Stimulated activated CD4-positive, alpha-beta T cell treated with anti-CD3 and anti-CD28 coated beads, Interleukin-1b, Interleukin-23, amount 100 ng/mL, for 24 hours (primary cell): ENCODE measurements at places on chromosomes 7 and 10.

DNA sequence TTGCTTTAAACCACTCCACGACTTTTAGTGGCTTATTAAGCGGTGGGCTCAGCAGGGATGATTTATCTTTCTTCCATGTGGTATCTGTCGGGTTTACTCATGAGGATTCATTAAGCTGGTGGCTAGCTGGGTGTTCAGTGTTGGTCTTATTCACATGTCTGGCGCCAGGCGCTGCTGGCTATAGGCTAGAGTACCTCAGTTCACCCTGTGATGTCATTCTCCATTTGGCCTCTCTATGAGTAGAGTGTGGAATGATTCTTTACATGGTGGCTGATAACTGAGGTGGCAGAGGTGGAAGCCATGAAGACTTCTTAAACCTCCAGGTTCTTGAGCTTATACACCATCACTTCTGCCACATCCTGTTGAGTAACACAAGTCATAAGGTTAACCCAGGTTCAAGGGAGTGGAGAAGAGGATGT lies 115.4 kb downstream of the MLLT10 start:
- DNase-seq, result no peak

DNA sequence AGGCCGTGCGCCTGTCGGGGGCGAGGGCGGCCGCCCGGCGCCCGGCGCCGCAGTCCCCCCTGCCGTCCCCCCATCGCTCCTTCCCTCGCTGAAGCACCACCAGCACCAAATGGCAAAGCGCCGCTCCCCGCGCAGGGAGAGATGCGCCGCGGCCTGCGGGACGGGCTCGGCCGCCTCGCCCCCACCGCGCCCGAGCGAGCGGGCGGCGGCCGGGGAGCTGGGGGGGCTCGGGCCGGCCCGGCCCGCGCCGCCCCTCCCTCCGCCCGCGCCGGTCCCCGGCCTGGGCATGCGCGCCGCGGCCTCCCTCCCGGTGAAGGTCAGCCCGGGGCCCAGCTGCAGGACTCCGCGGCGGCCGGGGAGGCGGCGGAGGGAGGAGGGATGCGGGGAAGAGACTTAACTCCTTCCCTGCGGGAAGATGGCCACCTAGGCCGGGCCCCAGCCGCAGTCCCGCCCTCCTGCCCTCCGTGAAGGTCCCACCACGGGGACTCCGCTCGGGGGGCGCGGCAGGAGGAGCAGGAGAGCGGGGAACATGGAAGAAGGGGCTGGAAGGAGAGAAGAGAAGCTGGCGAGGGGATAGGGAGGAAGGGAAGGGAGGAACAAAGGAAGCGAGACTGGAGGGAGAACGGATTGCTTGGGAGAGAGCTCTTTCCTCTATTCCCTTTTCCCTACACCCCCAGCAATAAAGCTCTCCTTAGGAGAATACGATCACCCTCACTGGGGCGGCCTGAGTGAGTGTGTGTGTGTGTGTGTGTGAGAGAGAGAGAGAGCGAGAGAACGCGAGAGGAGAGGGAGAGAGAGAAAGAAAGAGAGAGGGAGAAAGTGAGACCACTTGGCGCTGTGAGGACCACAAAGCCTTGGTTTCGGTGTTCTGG lies 3.4 kb upstream of the SMARCD3 start:
- no peak for DNase-seq

- no peak for DNase-seq
These were observed 24.6 kb downstream of the GRM3 start for GRCh38 chr7:86668315-86668714.

DNA sequence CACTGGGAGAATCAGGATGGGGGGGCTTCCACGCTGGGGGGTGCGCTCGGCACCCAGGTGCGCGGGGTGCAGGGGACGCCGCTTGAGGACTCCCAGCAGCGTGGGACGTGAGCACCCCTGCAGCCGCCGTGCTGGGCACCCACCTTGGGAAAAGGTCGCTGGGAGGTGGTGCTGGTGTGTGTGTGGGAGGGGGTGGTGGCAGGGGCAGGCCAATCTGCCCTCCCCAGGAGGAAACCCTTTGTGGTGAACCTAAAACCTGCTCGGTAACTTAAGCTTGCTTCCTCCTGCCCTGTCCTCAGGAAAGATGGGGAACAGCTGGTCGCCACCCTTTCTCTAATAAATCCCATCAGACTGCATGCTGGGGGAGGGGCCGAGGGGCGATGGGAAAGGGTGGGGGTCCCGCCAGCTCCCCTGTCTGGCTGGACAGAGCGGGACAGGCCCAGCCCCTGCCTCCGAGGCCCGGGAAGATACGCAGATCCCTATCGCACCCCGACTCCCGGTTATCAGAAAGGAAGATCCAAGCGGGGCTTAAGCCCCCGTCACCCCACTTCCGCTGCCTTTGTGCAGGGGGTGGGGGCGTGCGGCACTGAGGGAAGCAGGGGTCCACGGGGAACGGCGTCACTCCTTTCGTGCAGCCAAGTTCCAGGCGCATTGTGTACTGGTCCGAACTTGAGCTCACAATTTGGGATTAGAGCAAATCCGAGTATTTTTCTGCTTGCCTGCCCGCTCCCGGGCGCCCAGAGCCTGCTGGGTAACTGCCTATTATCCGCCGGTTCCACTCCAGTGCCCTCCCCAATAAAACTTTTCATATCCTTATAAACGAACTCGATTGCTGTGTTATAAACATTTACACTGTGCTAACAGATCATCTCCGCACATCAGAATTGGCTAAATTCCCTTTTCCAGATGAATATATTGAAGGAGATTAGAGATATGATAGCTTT lies 64.6 kb downstream of the UNCX start:
- no peak for DNase-seq

GRCh38 chr10:132149271-132149670 lies 37.5 kb upstream of the DPYSL4 start:
- DNase-seq, result no peak

DNA sequence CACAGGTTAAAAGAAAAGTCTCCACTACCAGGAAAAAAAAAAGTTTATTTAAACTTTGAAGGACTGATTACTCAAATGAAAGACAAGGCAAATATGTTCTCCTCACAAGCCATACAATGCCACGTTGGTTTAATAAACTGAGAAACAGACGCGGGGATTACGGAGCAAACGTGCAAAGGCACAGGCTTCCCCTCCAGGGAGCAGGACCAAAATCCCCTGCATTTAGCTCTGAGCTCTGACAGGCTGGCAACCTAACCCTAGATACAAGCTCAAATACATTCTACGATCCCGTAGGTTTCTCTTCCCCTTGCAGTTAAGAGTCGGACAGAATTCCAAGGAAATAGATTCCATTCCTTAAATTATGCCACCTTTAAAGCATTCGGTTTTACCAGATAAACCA lies 7.7 kb upstream of the GRB10 start:
- no peak for DNase-seq

GRCh38 chr7:24920451-24921361 lies 59.3 kb downstream of the OSBPL3 start:
- DNase-seq, result no peak

DNA sequence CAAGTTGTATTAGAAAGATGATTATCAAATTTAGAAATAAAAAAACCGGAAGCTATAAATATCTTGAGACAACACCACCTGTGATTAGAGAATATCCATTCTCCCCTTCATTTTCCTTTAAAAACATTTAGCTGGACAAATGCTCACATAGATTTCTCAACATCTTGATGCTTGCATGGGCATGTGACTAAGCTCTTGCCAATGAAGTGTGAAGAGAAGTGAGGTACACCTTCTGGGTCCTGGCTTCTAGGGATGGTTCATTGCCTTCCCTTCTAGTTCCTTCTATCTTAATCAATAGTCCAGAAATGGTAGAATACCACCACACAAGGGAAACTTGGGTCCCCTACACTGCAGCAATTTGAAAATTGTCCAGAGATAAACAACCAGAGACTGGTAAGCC lies 41.0 kb downstream of the WAPL start:
- no peak for DNase-seq

DNA sequence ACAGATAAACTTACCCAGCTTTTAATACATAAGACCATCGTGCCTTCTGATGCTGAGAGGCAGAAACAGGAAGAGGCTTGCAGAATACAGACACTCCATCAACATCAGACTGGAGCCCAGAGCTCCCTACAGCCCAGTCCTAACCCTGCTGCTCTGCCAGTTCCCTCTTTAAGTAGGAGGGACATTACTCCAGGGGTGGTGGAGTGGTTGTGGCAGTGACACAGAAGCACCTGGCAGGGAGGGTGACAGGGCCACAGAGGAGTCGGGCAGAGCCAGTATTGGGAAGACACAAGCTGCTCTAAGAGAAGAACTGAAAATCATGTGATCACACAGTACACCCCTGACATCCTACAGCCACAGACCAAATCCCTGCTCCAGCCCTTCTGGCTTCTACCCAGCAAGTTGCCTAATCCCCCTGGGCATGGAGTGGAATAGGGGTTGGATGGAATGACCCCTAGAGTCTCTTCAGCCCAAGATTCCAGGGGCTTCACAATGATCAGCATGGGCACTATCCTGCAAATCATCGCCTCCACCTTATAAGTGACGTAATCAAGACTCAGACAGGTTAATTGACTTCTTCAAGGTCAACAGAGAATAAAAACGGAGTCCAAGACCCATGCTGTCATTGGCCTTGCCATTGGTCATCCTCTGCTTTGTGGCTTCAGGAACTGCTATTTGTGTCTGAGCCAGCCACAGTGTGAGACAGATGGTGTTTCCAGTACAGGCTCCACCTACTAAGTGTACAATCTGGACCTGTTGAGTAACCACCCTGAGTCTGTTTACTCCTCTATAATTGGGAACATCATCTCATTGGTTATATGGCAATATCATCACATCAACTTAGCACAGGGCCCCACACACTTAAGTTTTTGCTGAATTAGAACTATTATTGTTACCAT lies 61.1 kb upstream of the ZMIZ1 start:
- no peak for DNase-seq

GRCh38 chr7:155796381-155797261 lies 15.6 kb downstream of the SHH start:
- peak; percentile 57 for DNase-seq

DNA sequence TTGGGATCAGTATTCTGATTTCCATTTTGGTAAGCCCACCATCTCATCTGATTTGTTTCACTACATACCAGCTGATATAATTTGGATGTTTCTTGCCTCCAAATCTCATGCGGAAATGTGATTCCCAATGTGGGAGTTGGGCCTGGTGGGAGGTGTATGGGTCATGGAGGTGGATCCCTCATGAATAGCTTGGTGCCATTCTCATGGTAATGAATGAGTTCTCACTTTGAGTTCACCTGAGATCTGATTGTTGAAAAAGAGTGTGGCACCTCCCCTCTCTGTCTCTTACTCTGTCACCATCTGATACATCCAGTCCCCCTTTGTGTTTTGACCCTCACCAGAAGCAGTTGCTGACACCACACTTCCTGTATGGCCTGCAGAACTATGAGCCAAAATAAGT lies 347.3 kb downstream of the ARL4A start:
- no peak for DNase-seq

- DNase-seq, result no peak
These were observed 10.7 kb downstream of the GRK5 start for GRCh38 chr10:119217991-119218490.

GRCh38 chr7:21965291-21965690 lies 19.6 kb upstream of the CDCA7L start:
- no peak for DNase-seq

DNA sequence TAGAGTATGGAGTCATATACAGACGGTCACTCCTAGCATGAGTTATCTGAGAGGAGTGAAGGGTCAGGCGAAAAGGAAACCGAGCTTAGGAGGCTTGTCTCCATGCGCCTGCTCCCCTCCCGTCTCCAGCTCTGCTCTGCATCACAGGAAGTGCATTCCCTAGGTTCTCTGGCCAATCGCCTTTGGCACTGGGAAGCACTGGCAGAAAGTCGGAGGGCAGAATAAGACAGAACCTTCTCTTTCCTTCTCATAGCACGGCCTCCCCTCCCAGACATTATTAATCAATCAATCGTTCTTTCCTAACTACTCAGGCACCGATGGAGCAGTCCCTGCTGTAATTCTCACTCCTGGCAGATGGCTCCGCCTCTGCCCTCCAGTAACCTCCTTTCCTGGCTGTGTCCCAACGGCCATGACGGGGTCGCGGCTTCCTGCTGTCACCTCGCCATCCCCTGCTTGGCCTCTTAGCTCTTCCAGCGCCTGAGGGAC lies 177.1 kb downstream of the FRMD4A start:
- no peak for DNase-seq

DNA sequence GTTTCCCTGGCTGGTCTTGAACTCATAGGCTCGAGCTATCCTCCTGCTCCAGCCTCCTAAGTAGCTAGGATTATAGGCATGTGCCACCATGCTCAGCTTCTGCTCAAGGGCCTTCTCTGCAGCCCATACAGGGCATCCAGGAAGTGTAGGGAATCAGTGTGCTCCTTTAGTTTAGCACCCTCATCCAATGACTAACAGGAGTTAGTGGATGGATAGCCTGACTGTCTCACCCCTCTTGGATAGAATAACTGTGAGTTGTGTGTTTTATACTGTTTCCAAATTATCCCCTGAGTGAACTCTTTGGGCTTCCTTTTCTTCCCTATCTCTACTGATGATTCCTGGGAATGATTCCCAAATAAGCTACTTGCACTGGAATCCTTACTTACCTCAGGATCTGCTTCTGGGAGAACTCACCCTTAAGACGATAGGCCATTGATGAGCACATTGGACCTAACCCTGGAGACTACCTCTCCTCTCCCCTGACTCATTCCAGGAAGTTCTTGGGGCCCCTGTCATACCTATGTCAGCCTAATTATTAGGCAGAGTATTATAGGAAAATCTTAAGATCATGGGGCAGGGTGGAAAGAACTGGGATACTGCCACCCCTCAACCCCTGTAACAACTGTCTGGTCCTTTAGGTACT lies 18.5 kb downstream of the STRIP2 start:
- no peak for DNase-seq

GRCh38 chr7:36145686-36146085 lies 7.4 kb upstream of the EEPD1 start:
- no peak for DNase-seq

- no peak for DNase-seq
These were observed 247.0 kb downstream of the WDR11 start for GRCh38 chr10:121098211-121098610.

GRCh38 chr7:20735346-20736065 lies 51.2 kb downstream of the SP8 start:
- DNase-seq, result no peak

- DNase-seq, result no peak
These were observed 40.2 kb downstream of the ANKRD61 start for GRCh38 chr7:6071406-6071805.

- peak; percentile 68 for DNase-seq
These were observed 167.6 kb downstream of the AMPH start for GRCh38 chr7:38463277-38464225.

- DNase-seq, result no peak
These were observed 1053.3 kb downstream of the SORCS1 start for GRCh38 chr10:106111246-106111645.

DNA sequence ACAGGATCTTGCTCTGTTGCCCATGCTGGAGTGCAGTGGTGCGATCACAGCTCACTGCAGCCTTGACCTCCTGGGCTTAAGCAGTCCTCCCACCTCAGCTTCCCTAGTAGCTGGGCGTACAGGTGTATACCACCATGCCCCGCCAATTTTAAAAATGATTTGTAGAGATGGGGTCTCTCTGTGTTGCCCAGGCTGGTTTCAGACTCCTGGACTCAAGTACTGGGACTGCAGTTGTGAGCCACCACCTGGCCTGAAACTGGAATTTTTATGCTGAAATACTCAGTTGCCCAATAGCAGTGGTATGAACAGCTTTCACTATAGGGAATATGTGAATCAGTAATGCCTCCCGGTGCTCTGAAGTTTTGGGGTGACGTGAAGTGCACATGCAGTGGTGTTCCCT lies 7.6 kb downstream of the ZRANB1 start:
- no peak for DNase-seq
